ENCODE measurements at places on chromosomes 4 and X.

- DNase-seq: peak; percentile 5
Observed at GRCh38 chrX:99371976-99372595, 1038.0 kb downstream of the PCDH19 start.

DNA sequence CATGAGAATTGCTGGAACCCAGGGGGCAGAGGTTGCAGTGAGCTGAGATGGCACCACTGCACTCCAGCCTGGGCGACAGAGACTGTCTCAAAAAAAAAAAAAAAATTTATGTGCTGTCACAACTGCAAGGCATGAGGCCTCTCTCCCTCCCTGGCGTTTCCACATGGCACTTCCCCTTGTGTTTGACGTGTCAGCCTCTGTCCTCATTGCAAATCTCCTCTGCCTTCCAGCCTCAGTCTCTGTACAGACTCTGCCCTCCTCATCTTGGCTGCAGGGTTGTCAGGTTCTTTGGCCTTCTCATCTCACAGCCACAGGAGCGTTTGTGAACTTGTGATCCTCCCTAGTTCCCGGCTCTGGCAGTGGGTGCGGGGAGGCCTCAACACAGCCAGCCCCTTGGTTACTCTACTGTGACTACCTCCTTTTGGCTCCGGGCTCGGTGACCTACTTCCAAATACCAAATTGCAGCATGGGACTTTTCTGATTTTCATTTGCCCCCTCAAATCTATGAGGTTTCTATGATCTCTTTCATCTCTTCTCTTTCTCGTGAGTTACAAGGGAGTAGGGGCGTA lies 250.0 kb downstream of the CBR4 start:
- no peak for DNase-seq

- DNase-seq: no peak
Observed at GRCh38 chr4:16659694-16660093, 238.8 kb downstream of the LDB2 start.

- DNase-seq: no peak
Observed at GRCh38 chr4:19982556-19982955, 269.1 kb upstream of the SLIT2 start.

DNA sequence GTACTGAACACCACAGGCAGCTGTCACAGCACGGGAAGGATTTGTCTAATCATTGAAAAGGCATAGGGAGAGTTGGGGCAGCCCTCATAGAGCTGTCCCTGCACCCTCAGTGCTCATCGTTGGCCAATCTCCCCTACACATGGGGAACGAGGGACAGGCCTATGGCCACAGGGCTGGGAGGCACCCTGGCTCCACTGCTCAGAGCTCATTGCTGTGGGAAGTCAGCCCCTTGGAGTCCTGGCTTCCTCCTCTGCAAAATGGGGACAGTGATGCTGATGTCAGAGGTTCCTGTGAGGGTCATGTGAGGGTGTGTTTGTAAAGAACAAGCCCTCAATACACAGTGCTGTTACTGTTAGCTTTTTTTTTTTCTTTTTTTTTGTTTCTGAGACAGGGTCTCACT lies 19.3 kb upstream of the HTRA3 start:
- DNase-seq: no peak

GRCh38 chr4:147101678-147102077 lies 156.0 kb upstream of the TTC29 start:
- no peak for DNase-seq

- no peak for DNase-seq
Observed at GRCh38 chr4:5940470-5941203, 47.8 kb upstream of the CRMP1 start.
